ENCODE measurements at places on chromosomes 13 and 19.
A peak's percentile ranks its signal among the peaks of the same experiment; 100 is the strongest.

DNA sequence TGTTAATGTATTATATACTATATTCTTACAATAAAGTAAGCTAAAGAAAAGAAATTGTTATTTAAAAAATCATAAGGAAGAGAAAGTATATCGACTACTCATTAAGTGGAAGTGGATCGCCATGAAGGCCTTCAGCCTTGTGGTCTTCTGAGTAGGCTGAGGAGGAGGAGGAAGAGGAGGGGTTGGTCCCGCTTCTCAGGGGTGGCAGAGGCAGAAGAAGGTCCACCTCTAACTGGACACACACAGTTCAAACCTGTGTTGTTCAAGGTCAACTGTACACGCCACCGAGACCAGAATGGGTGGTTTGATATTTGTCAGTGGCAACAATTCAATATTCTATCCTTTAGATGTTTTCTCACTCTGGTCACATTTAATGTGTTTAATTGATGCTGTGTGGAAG lies 67.2 kb downstream of the ALOX5AP start:
- no peak for DNase-seq

- no peak for DNase-seq
These were observed 21.8 kb downstream of the ARRDC2 start for GRCh38 chr19:18029617-18030338.

GRCh38 chr19:58385891-58386575 lies 1.0 kb upstream of the RPS5 start:
- no peak for DNase-seq

DNA sequence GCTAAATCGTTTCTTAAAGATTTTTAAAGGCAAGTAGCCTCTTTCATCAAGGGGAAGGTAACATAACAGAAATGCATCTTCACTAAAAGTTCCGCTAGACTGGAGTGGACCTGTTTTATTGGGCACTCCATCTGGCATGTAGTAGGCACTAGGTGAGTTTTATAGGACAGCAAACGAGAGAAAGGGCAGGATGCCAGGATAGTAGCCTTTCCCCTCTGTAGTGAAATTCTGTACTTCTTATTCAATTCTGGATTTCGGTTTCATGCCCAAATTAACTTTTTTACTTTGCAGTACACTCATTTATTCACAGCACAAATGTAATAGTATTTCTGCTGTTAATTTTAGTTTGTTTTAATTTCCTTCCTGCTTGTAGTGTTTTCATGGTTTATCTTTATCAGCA lies 45.2 kb downstream of the GPR180 start:
- no peak for DNase-seq

GRCh38 chr13:29908416-29909080 lies 58.1 kb upstream of the UBL3 start:
- no peak for DNase-seq

GRCh38 chr19:46660008-46660517 lies 919 bp downstream of the DACT3 start:
- peak; percentile 17 for DNase-seq

- no peak for DNase-seq
These were observed 1.9 kb downstream of the BBC3 start for GRCh38 chr19:47228937-47229675.

DNA sequence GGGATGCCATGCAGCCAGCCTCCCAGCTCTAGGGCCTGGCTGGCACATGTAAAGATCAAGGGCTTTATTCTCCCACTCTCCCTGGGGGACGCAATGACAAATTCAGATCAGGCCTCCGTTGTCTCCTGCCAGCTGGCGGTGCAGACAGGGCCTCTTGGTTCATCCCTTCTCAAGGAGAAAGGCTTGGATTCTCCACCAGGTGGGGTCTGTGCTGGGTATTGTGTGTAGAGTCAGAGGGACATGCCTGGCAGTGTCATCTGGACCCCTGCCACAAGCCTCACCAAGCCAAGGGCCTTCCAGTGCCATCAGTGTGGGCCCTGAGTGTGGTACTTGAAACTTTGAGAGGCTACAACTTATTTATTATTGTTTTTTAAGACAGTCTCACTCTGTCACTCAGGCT lies 8.4 kb upstream of the PTPRS start:
- DNase-seq = no peak

GRCh38 chr19:18699403-18700054 lies 16.0 kb downstream of the CRTC1 start:
- no peak for DNase-seq

- no peak for DNase-seq
These were observed 63.9 kb upstream of the STARD13 start for GRCh38 chr13:33349288-33349985.

GRCh38 chr19:53909471-53910169 lies 542 bp downstream of the CACNG7 start:
- DNase-seq = no peak

- DNase-seq = no peak
These were observed 126.3 kb downstream of the UQCRFS1 start for GRCh38 chr19:29086646-29087045.

DNA sequence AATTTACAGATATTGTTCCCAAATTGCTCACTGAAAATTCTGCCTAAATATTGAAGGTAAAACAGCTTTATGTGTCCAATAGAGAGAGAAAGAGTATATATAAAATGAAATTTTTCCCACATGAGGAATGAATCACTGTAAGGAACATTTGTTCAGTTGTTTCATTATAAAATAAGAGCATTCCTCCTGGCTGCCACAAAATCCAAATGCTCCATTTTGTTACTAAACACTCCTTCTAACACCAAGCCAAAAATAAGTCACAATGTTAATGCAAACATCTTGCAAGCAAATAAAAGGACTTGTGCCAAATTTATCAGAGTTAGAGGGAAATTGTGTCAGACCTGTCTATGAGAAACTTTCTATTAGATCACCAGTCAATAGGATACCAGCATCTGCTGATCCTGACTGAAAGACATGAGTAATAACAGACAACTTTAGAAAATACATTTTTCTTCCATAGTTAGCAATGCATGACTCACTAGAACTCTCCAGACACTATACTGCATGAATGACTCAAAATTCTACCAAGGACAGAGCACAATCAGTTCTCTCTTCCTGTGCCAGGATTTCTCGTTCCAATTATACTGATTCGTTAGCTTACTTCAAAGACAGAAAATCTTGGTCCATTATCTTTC lies 83.5 kb upstream of the FNDC3A start:
- DNase-seq = no peak

- no peak for DNase-seq
These were observed 134.6 kb downstream of the KATNAL1 start for GRCh38 chr13:30172593-30173302.

DNA sequence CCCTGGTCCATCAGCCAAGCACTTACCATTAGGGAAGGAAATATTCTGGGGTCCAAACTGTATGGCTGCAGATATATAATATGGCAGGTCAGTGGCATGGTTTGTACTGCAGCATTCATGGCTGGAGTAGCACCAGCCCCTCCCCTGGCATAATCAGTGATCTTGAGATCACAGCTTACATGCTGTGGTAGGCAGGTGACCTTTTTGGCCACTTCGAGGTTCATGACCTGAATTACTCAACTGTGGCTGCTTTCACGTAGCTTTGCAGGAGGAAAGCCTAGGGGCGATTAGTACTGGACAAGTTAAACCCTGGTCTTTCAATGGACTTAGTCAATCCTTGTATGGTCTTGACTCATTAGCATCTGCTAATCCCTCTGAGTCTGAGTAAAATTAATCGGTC lies 169.8 kb downstream of the SPRY2 start:
- DNase-seq = no peak

DNA sequence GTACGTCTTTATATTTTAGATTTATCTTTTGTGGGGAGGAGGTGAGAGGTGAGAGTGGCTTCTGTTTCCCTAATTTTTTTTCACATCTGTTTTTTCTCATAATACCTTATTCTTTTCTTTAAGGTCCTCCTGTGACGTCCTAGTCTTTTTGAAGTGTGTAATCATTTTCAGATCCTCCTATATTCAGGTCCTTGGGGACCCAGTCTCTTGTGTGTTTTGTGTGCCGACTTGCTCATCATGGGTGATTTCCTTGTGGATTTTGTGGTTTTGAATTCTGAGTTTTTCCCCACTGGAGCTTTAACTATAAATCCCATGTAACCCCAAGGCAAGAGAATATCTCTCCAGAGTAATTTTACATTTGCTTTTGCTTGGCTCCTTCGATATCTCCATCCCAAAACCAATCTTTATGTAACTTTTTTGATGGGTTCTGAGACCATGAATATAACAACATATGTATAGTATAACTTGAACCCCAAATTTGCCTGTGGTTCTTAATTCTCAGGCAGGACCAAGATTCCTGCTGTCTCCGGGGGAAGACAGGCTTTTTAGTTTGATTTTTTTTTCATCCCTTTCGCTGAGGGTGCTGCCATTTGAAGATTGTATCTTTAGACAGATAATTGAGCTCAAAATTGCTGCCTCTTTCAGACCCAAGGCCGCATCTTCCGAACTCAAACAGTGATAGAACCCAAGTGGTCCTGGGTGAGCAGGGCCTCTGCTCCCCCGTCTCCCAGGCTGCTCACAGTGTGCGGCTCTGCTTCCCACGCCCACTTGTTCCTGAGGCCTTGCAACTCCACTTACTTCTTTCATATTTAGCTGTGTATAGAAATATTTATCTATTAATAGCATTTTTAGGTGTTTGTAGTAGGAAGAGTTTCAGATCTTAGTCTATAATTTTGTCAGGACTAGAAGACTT lies 59.1 kb upstream of the GPR183 start:
- no peak for DNase-seq

GRCh38 chr19:1101337-1101698 lies 2.5 kb upstream of the GPX4 start:
- DNase-seq = no peak

DNA sequence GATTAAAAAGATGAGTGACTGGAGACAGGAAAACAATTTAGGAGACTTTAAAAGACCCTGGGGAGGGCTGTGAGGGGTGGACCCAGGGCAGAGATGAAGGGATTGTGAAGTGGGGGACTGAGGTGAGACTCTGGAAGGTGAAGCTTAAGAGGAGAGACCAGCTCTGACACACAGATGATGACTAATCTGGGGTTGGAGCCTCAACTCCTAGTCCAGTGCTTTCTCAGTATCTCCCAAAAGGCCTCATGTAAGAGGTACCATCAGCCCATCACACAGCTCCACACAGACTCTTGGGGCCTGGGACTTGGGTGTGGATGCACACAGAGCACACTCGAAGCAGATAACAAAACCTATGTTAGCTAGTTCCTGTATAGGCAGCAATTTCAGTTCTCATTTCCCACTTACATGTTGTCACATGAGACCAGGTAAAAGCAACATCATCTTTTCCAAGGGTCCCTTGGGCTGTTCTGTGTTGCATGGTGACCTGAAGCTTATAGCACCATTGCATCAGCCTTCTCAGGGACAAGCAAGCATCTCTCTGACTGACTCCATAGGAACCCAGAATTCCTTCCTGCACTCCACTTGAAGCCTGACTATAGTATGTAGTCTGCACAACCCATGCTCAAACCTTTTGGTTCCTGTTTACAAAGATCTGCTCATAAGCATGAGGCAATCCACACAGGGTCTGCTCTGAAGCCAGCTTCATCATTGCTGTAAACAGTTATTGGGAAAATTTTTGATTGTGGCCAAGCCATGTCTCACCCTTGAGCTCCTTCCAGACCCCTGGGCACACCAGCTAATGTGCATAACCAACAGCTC lies 88.6 kb upstream of the MYCBP2 start:
- DNase-seq = no peak
